Stimulated activated CD4-positive, alpha-beta T cell treated with anti-CD3 and anti-CD28 coated beads, Interleukin-1b, Interleukin-23, amount 100 ng/mL, for 1 hour (primary cell): ENCODE measurements at places on chromosomes 4 and X.

- no peak for DNase-seq
Measured at GRCh38 chr4:5203993-5204310, 152.7 kb downstream of the STK32B start.

DNA sequence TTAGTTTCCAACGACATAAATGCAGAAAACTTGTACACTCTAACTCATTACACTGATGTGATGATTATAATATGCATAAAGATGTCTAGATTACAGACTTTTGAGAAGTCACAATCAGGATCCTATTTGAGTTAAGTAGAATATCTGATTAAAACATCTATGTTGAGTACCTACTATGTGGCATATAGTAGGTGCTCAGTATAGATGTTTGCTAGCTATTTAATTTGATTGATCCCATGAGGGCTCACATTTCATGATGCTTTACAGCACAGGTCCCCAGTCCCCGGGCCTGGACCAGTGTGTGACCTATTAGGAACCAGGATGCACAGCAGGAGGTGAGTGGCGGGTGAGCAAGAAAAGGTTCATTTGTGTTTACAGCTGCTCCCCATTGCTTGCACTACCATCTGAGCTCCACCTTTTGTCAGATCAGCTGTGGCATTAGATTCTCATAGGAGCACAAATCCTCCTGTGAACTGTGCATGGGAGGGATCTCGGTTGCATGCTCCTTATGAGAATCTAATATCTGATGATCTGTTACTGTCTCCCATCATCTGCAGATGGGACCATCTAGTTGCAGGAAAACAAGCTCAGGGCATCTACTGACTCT, 33.0 kb upstream of the CXCL8 start:
- no peak for DNase-seq

DNA sequence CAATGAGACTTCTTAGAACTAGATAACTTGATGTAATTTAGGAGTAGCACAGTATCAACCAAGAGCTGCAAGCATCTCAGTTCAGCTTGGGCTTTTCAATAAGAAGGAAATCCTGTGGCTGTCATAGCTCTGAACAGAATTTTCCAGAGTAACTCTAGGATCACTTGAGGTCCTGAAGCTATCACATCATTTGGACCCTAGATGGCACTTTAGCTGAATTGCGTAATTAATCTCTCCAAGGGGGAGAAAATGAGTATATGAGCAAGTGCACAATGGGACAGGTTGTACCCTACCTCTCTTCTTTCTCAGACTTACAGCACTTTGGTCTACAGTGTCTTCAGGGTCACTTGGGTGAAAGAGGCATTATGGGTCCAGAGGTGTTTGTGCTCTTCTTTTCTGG, 45.2 kb downstream of the SLC4A4 start:
- no peak for DNase-seq

DNA sequence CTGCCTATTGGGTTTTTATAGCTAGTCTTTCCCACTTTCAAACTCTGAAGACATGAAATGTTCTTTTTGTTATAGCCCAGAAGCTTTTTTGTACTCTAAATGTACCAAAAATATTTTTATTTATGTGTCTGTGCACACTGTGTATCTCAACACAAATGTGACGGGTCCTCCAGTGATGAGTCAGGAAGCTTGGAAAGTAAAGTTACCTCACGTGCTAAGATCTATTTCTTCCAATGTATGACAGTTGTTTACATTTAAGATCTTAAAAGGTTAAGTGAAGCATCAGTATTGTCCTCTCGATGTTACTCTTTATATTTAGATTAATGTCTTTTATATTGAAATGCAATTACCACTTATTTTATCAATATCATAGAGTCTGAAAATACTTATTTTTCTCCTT, 29.1 kb upstream of the PRSS12 start:
- DNase-seq, result no peak

DNA sequence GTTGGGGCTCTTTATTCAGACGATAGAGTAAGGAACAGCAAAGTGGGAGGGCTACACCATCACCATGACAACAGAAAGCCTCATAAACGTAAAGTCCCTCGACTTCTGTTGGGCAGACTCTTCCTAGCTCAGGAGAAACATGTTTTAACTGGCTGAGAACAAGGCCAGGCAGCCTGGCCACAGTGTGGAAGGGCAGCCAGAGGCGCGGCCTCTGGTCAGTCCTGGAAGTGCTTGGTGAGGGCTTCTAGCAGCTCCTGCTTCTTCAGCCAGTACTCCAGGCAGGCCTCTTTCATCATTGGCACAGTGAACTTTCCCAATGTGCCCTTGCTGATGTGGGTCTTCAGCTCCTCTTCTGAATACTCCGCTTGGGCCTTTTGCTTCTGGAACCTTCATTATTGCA, 690.9 kb downstream of the PCDH19 start:
- DNase-seq, result no peak

GRCh38 chr4:116599859-116600258, 485.5 kb downstream of the TRAM1L1 start:
- DNase-seq, result no peak

- no peak for DNase-seq
Measured at GRCh38 chrX:23276475-23276874, 58.2 kb upstream of the PTCHD1 start.

GRCh38 chr4:32140636-32141035, 1420.5 kb downstream of the PCDH7 start:
- DNase-seq, result no peak
